Thyroid gland (tissue), 4 donors: ENCODE measurements at places on chromosomes 16 and 17.
A peak's percentile ranks its signal among the peaks of the same experiment; 100 is the strongest.

DNA sequence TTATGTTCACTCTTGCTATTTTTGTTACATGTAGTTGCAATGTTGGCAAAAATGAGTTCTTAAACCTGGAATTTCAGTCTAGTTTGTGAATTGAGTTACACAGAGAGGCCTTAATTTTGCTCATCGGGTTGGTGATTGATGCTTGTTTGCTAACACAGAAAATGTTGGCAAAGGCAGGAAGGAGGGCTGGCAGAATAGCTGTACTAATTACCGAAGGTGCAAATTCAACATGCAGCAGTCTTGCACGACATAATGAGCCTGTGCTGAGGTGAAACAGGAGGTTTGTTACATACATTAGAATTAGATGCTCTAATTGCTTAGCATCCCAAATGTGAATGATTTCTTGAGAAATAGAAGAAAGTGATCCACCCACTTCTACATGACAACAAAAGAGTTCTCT lies 475.0 kb upstream of the TOM1L1 start:
- DNase-seq = no peak

DNA sequence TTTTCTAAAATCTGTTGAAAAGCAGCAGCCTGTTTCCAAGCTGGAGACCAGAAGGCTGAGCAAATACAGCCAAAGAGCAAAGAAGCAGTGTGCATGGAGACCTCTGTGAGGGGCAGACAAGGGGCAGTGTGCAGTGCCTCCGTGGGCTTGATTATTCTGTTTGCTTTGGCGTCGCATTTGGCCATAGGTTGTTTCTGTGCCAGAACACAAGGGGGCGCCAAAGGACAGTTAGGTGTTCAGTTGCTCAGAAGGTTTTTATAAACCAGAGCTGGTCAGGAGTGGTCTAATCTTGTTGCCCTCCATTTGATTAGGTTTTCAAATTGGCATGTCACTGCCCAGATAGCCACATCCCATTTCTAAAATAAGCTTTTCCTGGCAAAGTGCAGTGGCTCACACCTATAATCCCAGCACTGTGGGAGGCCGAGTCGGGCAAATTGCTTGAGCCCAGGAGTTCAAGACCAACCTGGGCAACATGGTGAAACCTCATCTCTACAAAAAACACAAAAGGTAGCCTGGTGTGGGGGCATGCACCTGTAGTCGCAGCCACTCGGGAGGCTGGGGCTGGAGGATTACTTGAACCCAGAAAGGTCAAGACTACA lies 10.6 kb downstream of the MYH3 start:
- DNase-seq = peak; percentile 80

GRCh38 chr17:83126275-83126811 lies 46.9 kb downstream of the METRNL start:
- DNase-seq = no peak

DNA sequence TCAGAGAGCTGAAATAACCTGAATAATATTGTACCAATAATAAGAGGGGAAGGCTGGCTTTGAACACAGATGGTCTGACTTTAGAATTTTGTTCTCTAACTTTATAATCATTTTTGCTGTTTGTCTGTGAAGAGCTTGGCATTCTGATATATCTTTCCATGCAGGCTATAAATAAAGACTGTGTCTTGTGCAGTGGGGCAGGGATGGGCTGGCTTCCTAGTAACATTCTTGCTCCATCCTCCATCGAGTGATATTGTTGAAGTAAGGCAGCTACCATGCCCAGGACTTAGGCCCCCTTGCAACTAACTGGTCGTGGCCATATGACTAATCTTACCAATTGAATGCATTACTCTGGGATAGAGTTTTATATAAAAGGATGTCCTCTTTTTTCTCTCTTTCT lies 234.7 kb upstream of the IRX3 start:
- DNase-seq = no peak

DNA sequence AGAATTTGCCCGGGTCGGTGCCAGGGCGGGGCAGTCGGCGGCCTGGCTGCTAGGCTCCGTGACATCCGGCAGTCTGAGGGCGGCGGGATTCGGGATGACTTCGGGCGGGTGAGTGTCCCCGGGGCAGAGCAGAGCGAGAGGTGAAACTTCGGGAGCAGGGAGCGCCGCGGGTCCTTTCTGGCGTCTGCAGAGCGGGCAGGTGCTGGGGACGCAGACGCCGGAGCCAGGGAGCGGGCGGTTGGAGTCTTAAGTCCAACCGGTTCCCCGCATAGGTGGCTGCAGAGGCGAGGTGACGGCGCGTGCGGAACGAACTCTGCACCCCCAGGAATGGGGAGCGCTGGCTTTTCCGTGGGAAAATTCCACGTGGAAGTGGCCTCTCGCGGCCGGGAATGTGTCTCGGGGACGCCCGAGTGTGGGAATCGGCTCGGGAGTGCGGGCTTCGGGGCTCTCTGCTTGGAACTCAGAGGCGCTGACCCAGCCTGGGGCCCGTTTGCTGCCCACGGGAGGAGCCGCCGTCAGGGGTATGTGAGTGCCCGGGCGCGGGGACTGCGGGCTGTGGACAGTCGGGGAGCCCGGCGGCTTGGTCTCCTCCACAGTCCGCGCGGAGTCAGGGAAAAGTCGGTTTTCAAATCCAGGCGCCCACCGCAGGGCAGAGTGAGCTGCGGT lies at the start of gene B4GALNT2:
TSS of gene B4GALNT2 (plus strand) at position 71 of the 666 bp plus-strand sequence. CDS start at position 95, 24 bp downstream.
- peak; percentile 52 for DNase-seq

DNA sequence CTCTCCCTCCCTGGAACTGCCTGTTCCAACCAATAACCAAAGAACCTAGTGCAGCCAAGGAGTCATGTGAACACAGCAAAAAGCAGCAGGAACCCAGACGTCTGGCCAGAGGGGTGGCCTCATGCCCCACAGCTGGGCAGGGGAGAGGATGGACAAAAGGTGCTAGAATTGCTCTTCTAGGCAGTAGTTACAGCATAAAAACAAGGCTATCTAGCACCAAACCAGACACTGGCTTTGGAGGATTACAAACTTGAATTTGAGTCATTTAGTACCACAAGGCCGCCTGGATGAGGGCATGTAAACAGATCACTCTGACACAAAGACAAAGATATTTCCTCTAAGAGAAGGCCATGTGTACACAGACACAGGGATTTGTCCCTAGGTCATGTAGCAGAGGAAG lies 423.3 kb upstream of the MAF start:
- DNase-seq = no peak

DNA sequence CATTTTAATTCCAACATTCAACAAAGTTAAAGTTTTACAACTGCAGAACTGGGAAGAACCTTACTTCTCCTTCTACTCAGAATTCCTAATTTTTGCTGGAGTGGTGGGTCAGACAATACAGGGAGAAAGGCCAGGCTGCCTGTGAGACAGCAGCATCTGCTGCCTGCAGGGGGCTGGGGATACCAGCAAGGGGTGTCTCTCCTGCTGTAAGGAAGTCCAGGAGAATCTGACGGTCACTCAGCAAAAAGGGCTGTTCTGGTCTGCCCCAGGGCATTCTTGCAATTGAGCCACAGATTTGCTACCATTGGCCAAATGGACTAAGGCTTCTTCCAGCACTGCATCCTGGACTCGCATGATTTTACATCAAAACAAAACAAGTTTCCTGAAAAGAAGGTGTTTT lies 426.6 kb upstream of the CDH11 start:
- DNase-seq = no peak

- DNase-seq = peak; percentile 93
Measured at GRCh38 chr16:89320782-89321501, 103.4 kb downstream of the ZNF778 start.

GRCh38 chr16:85028685-85029407 lies 1.3 kb downstream of the KIAA0513 start:
- peak; percentile 20 for DNase-seq

DNA sequence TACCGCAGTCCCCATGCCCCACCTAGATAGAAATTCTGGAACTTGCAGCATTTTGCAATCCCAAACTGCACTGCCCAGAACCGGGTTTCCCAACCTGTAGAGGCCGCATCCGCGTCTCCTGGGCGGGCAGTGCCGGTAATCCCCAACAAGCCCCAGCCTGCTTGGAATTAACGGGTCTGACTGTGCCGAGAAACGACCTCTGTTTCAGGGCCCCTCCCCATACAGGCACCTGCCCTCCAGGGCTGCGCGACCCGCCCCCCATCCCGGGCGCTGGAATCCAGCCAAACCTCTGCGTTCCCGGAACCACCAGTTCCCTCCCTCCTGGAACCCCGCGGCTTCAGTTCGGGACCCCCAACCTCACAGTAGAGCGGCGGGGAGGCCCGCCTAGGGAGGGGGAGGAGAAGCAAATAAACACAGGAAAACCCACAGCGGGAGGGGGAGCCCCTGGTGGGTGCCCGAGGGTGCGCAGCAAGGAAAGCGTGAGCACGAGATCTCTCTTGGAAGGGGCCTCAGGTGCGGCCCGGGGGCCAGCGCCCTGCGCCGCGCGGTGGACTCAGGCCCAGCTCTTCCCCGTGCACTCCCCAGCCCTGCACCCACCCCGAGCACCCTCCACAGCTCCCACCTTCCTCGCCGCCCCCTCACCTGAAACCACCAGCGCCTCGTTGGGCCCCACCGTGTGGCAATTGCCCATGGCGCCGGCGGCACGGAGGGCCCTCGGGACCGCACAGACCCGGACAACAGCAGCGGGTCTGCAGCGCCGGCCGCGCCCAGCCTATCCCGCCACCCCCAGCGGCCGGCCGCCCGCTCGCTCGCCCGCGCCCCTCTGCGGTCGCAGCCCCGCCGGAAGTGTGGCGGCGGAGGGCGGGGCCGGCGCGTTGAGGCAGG lies at the start of gene FLOT2:
TSS of gene FLOT2 (minus strand) at position 850 of the 885 bp plus-strand sequence. CDS start at position 691, 159 bp downstream.
- peak; percentile 63 for DNase-seq

- no peak for DNase-seq
Measured at GRCh38 chr17:43356999-43357398, 41.8 kb upstream of the ARL4D start.

DNA sequence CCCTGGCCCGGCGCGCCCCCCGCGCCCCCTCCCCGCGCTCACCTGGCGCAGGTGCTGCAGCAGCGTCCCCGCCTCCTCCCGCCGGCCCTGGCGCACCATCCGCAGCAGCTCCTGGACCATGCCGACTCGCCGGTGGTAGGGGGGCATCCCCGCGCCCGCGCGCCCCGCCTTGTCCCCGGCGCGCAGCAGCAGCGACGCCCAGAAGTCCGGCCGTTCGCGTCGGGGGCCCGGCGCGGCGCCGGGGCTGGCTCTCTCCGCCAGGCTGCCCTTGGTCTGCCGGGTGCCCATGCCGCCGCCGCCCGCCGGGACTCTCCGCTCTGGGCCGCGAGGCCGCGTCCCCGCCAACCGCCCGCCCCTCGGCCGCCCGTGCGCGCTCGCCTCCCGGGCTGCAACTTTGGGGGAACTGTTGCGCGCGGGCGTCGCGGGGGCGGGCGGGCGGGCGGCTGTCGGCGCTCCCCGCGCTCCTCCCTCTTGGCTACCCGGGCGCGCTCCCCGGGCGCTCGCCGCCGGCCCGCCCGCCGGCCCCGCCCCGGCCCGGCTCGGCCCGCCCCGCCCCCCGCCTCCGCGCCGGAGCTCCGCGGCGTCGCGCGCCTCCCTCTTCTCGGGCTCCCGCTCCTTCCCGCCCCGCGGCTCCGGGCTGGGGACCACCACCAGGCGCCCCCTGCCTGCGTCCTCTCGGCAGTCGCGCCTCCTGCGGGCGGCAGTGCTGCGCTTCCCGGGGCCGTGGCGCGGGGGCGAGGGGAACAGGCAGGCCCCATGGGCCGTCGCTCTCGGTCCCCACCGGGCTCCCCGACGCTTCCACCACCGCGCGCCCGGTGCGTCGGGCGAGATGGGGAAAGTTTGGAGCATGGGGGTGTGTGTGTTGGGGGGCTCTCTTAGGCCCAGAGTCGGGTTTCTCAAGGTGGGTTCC lies at the start of gene LRRC75A:
TSS of gene LRRC75A (minus strand) at position 491 of the 910 bp plus-strand sequence. CDS start at position 288, 203 bp downstream.
- peak; percentile 53 for DNase-seq

GRCh38 chr16:3748307-3748706 lies 31.0 kb upstream of the TRAP1 start:
- DNase-seq = no peak

DNA sequence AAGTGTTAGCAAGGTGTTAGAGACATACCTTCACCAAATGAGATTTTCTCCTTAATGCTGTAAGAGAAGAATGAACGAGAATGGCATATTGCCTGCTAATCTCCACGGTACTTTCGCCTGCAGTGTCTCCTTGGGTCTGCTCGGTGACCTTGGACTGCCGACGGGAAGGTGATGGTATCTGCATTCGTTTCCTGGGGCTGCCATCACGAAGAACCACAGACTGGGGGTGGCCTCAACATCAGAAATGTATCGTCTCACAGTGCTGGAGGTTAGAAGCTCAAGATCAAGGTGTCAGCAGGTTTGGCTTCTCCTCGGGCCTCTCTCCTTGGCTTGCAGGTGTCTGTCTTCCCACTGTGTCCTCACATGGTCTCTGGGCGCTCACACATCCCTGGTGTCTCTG lies 86.3 kb upstream of the TNRC6C start:
- no peak for DNase-seq

DNA sequence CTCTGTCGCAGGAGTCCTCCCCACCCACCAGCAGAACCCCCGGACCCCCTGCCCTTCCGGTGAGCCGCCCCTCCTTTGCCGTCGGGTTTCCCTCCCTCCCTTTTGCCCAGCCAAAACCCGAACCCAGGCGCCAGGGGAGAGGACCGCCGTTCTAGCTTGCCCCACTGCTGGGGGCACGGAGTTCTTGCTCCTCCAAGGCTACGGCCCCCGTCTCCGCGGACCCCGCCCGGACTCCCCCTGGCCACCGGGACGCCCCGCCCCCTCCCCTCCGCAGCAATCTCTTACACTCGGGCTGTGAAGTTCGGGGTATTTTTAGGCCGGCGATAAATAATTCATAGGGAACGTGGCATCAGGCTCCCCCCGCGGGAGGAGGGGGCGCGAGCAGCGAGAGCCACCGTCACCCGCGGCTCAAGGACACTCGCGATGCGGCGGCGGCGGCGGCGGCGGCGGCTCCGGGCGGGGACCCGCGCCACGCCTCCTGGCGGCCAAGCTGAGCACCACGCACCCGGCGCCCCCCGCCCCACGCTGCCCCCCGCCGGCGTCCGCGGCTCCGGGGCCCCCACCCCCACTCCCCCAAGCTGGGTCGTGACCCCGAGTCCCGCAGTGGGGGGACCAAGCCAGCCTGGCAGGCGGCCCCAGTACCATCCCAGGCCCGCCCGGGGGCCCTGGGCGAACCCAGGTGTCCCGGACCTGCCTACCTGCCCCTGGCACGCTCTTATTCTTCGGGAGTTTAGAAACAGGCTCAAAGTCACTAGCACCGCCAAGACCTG lies at the start of gene GRIN2C:
TSS of gene GRIN2C (minus strand) at position 427 of the 770 bp plus-strand sequence. CDS start 4,793 bp downstream, outside the sequence.
- peak; percentile 51 for DNase-seq

DNA sequence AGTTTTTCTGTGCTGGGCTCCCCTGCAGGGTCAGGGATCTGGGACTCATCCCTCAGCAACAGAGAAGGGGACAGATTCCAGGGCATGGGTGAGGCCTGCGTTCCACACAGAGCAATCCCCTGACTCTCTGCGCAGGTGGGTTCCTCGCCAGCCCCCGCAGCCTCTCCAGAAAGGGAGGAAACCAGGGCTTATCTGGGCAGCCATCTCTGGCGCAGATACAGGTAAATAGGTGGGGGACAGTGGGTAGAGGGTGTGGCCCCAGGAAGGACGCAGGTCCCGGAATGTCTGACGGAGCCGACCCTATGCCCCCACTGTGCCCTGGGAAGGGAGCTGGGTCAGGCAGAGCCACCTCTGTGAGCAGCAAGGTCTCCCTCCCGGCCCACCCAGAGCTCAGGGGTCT lies 23.2 kb downstream of the PIEZO1 start:
- no peak for DNase-seq

DNA sequence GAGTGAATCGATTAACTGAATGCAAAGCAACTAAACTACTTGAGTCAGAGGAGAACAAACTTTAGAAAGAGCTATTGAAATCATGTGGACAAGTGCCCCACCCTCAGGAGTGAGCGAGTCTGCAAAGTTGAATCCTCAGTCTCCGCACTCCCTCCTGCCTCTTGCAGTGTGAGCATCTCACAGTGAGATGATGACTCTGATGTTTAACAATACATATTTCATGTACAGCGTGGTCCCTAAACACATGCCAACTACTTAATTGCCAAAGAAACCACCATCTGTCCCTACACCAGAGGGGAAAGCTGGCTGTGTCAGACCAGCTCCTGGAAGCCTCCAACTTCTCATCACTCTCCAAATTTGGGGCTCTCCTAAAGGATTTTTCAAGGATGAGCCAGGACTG lies 31.2 kb downstream of the PIMREG start:
- DNase-seq = no peak
